ENCODE measurements at places on chromosomes 6 and 20.

DNA sequence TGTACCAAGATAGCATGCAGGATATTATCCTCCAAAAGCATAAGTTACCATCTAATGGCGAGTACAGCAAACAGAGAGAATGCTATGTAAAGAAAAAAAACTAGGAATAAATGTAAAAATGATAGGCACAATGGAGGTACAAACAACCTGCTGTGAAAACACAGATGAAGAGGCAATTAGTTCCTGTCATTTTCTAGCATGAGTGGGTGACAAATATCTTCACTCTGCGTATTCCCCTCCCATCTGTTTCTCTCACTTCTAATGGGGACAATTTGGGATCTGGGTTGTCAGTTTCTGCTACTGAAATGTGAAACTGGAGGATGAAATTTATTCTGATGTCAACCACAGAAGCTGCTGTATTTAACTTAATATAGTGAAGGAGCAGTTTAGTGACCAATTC is 11.7 kb upstream of the PTPRK start:
- DNase-seq: no peak

DNA sequence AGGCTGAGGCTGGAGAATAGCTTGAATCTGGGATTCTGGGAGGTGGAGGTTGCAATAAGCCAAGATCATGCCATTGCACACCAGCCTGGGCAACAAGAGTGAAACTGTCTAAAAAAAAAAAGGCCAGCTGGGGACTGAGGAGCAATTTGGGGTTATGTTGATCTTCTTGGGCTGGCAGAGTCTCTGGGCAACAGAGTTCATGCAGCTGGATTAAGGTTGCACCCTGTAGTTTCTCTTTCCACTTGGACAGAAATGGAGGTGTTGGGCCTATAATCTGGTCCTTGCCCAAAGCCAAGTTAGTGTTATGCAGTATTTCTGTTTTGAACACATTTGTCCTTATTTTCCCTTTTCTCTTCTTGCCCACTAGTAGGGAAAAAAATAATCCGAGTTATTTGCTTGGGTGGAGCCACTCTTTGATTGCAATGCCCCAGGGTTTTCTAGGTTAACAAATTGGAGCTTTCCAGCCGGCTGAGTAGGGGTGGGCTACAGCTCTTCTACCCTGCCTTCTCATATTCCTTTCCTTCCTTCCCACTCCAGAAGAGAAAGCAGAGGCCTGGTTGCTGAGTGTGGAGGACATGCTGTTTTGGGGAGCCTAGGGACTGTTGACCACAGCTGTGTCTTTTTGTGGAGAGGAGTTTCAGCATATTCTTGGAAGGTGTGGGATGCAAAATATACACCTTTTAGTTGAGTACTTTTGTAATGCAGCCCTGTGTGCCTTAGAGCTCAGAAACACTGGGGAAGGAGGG is 213.9 kb downstream of the SOX4 start:
- no peak for DNase-seq

DNA sequence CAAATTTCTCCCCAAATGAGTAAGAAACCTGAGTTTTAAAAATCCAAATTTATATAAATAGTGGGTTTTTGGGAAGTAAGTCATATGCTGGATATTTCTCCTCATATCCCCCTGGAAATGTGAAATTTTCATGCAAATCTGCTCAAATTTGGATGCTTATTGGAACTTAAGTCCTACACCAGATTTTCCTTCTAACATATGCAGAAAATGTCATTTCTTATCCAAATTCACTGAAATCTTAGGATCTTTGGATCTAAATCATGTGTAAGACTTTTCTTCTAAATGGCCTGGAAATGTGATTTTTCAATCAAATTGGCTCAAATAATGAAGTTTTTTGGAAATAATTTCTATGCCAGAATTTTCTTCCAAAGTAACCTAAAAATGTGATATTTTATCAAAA is 33.0 kb downstream of the ZNF133 start:
- no peak for DNase-seq

- no peak for DNase-seq
These were observed 12.0 kb upstream of the ANKRD60 start for GRCh38 chr20:58240471-58240870.

DNA sequence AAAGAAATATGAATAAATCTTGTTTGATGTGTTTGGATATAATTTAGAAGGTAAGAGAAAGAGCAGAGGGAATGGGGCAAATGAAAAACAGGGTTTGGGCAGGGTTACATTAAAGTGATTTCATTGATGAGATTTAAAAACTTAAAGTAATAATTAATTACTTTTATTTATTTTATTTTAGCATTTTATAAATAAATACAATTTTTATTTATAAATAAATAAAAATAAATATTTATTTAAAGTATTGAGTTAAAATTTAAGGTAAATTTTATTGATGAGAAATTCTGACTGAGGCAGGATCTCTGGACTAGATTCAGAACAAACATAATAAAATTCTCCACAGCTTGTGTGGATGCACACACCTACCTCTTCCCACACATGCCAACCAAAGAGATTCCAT is 584.1 kb upstream of the BTBD3 start:
- DNase-seq: no peak

- DNase-seq: no peak
These were observed 56.7 kb downstream of the ISM1 start for GRCh38 chr20:13277663-13278295.

DNA sequence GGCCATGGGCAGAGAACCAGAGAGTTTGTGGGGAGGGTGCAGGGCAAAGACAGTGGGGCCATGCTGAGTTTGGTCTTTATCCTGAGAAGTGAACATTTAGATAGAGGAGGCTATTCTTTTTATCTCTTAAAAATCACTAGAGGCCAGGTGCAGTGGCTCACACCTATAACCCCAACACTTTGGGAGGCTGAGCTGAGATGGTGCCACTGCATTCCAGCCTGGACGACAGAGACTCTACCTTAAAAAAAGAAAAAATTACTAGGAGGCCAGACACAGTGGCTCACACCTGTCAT is 8.7 kb downstream of the PXMP4 start:
- no peak for DNase-seq

- DNase-seq: no peak
These were observed 4.7 kb upstream of the GTF3C6 start for GRCh38 chr6:110953633-110954303.

DNA sequence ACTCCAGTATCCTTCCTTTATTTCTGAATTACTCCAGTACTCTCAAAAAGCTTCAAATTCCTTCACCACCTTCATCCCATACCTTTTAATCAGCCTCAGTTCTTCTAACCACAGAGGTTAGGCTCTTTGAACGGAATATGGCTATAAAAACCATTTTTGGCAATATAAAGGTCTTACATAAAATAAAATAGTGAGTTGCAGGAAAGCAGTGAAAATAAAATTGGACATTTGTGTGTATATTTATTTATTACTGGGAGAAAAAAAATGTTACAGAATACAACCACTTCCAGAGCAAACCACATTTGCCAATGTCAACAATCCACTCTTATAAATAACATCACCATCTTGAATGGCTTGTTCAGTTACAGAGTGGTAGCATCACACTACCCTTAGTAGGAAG is 7.7 kb downstream of the HDDC2 start:
- DNase-seq: no peak

DNA sequence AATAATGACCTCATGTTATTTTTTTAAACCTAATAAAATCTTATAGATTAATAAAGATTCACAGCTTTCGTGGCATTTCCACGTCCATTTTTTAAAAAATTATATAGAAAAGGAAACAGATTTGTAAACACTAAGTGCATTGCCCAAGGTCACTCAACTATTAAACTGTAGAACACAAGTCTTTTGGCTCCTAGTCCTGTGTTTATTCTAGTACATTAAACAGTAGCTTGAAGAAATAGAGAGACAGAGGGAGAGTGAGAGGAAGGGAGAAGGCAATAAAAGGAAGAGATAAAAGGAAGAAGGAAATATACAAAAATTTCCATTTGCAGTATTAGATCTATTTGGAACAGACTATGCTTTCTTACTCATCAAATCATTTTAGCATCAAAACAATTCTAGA is 586.7 kb upstream of the CITED2 start:
- DNase-seq: no peak
